Spinal cord (tissue), 10 donors: ENCODE measurements at places on chromosomes 2 and 18.
A peak's percentile ranks its signal among the peaks of the same experiment; 100 is the strongest.

- H3K4me3 ChIP-seq, result no peak overlapping the region
- no peaks in the 10 kb centered on the region for H3K36me3 ChIP-seq
- no peak overlapping the region for H3K27ac ChIP-seq
- H3K4me1 ChIP-seq, result no peaks in the 10 kb centered on the region
Measured at GRCh38 chr2:99084256-99084655, 57.3 kb upstream of the C2orf15 start.

DNA sequence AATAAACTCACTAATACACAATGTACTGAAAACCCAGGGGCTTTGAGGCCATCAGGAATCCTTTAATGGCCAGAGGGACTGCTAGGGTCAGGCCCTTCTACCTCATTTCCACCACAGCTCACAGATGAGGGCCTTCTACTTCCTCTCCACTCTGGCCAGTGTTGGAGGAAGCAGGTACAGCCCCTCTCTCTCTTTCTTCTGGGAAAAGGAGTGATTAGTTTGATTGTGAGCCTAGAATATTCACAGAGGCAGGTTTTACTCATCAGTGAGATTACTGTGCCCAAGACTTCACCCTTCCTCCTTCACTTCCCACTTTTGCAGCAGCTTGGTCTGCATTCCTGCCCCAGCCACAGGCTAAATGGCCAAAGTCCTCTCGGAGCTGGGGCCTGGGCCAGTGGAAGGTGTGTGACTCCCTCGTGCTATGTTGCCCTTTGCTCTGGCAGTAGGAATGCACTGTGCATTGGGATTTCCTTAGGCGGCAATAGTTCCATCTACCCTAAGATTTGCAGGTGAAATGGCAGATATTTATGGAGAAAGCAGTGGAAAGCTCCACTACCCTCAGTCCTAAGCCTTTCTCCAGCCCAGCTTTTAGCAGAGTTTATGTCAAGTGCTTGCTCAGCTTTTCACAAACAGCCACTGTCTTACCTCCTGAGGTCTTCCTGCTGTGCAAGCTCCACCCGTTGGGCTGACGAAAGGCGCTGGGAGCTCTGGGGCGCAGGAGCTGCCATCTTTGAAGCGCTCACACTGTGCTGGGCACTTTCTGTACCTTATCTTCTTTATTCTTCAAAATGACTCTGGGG lies 36.2 kb upstream of the YES1 start:
- no peaks in the 10 kb centered on the region for H3K4me1 ChIP-seq
- H3K27me3 ChIP-seq, result no peaks in the 10 kb centered on the region
- no peak overlapping the region for H3K27ac ChIP-seq

DNA sequence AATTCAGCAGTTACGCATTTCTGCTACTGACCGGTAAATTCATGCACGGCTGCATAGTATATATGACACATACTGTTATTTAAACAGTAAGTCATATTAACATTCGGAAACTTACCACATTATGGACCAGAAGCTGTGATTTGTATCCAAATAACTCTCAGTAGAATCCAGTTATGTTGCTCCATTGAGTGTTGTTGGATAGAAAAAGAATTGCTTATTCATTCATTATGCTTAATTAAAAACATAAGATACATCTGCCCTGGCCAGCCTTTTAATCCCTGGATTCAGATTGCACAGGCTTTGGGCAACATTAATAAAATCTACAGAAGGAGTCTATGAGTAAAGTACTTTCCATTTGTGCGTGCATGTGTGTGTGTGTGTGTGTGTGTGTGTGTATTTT lies 111.3 kb downstream of the CPS1 start:
- H3K36me3 ChIP-seq, result no peaks in the 10 kb centered on the region
- H3K4me3 ChIP-seq, result no peak overlapping the region
- peak; percentile 92 for DNase-seq
- no peaks in the 10 kb centered on the region for H3K27me3 ChIP-seq
- H3K27ac ChIP-seq, result no peak overlapping the region

- H3K4me3 ChIP-seq, result no peak overlapping the region
- H3K27me3 ChIP-seq, result no peaks in the 10 kb centered on the region
- no peak overlapping the region for H3K27ac ChIP-seq
- DNase-seq, result no peak
- H3K4me1 ChIP-seq, result no peaks in the 10 kb centered on the region
- peaks cover 18% of the 10 kb centered on the region for H3K36me3 ChIP-seq
Measured at GRCh38 chr2:86510436-86510933, 52.8 kb downstream of the CHMP3 start.

- no peak overlapping the region for H3K27ac ChIP-seq
- DNase-seq, result no peak
- H3K4me3 ChIP-seq, result no peak overlapping the region
- no peaks in the 10 kb centered on the region for H3K27me3 ChIP-seq
Measured at GRCh38 chr2:8451273-8451672, 230.6 kb upstream of the ID2 start.

- H3K4me3 ChIP-seq, result peak overlapping the region; percentile 94
- peaks cover 5% of the 10 kb centered on the region for H3K4me1 ChIP-seq
- DNase-seq, result no peak
- no peaks in the 10 kb centered on the region for H3K27me3 ChIP-seq
- peak overlapping the region; percentile 96 for H3K27ac ChIP-seq
Measured at GRCh38 chr2:64525317-64525613, 1.1 kb downstream of the AFTPH start.

GRCh38 chr2:152114366-152114765 lies 15.5 kb upstream of the CACNB4 start:
- no peak for DNase-seq
- no peaks in the 10 kb centered on the region for H3K27me3 ChIP-seq
- H3K27ac ChIP-seq, result no peak overlapping the region
- H3K36me3 ChIP-seq, result no peaks in the 10 kb centered on the region

DNA sequence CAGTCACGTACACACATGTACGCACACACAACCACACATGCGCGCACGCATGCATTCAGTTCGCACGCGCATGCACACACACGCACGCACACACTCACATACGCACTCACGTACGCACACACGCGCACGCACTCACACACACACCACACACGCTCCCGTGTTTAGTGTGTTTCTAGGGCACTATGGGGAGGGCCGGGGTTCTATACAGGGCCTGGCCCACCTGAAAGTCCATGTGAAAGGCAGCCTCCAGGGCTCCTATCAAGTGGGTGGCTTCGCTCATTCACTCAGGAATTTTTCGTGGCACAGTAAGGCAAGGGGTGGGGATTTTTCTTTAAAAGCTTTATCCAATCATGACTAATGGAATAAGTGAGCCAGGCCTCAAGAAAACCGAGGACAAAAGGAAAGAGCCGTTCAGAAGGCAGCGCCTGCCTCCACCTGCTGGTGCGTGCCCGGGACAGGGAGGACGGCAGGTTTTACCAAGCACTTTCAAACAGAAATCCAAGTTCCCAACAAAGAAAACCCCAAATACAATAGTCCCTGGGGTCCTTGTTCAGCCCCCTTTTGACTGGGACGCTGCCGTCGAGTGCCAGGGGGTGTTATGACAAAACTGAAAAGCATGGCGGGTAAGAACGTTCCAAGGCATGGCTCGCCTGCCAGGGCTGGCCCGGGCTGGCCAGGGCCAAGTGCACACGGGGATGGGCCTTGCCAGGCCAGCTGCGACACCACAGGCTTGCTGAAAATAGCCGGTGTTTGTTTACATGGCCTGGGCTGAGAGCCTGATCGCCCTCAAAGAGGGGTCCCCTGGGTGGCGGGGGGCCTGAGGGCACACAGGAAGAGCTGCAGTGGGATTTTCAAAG lies 110.0 kb downstream of the HDAC4 start:
- DNase-seq, result no peak
- H3K36me3 ChIP-seq, result peaks cover 2% of the 10 kb centered on the region
- H3K27me3 ChIP-seq, result no peaks in the 10 kb centered on the region
- peak overlapping the region; percentile 70 for H3K27ac ChIP-seq

- no peak for DNase-seq
- no peak overlapping the region for H3K27ac ChIP-seq
- H3K4me3 ChIP-seq, result no peak overlapping the region
- no peaks in the 10 kb centered on the region for H3K4me1 ChIP-seq
- no peaks in the 10 kb centered on the region for H3K27me3 ChIP-seq
Measured at GRCh38 chr2:220433131-220433530, 805.7 kb downstream of the SLC4A3 start.

GRCh38 chr2:16330571-16330970 lies 335.1 kb downstream of the CYRIA start:
- H3K27me3 ChIP-seq, result no peaks in the 10 kb centered on the region
- H3K27ac ChIP-seq, result no peak overlapping the region
- H3K4me3 ChIP-seq, result no peak overlapping the region
- no peaks in the 10 kb centered on the region for H3K36me3 ChIP-seq
- H3K4me1 ChIP-seq, result peaks cover 24% of the 10 kb centered on the region
- no peak for DNase-seq
